Central memory CD8-positive, alpha-beta T cell (primary cell): ENCODE measurements at places on chromosomes 2 and 18.

DNA sequence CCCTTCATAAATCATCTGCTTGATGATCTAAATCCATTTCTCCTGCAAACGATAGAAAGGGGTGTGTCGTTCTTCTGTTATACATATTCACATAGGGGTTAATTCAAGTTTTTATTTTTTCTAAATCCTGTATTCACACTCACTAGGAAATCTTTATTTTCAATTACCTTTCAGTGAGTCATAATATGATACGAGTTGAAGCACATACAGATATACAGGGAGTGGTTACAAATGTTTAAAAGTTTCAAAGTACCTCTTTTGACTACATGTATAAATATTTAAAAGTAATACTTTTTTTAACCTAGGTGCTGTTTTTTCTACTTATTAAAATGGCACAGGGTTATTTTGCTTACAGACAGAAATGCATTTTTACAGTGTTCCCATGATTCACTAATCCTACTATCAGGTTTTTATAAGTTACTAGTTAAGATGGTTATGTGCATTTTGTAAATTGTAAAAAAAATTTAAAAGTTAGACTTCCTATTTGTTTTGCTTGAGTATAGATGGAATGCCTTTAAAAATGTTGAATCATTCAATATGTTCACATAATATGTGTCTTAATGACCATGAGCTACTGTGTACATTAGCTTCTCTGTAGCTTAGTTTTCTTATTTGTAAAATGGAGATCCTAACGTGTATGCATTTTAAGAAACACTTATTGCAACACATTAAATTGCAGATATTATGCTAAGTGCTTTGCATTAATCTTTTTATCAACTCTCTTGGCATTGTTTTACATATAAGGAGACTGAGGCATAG lies 1378.1 kb downstream of the DSC3 start:
- no peak overlapping the region for H3K4me3 ChIP-seq
- no peaks in the 10 kb centered on the region for H3K27me3 ChIP-seq
- no peak for DNase-seq
- no peaks in the 10 kb centered on the region for H3K36me3 ChIP-seq
- no peak overlapping the region for H3K27ac ChIP-seq

DNA sequence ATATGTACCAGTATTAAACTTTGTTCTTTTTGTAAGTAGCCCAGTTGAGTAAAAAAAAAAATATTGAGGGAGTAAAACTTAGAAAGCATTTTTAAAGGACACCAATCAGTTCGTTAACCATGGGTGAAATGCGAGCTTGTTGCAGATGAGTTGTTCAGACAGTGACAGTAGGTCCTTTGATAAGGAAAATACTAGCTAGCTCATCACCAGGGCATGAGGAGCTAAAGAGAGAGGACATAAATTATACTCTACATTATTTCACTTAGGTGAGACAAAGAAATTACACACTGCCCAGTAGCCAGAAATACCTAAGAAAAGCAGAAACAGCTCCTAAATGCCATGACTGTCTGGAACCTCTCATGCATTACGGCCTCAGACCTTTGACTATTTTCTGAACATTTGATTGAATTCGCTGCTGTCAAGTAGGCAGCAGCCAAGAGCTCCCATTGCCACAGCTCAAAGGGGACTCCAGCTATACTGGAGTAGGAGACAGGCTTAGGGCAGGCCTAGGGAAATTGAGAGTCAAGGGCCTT lies 2.6 kb upstream of the HNRNPLL start:
- H3K4me1 ChIP-seq, result peaks cover 32% of the 10 kb centered on the region
- no peak overlapping the region for H3K27ac ChIP-seq
- H3K27me3 ChIP-seq, result no peaks in the 10 kb centered on the region
- no peak for DNase-seq
- no peak overlapping the region for H3K4me3 ChIP-seq

DNA sequence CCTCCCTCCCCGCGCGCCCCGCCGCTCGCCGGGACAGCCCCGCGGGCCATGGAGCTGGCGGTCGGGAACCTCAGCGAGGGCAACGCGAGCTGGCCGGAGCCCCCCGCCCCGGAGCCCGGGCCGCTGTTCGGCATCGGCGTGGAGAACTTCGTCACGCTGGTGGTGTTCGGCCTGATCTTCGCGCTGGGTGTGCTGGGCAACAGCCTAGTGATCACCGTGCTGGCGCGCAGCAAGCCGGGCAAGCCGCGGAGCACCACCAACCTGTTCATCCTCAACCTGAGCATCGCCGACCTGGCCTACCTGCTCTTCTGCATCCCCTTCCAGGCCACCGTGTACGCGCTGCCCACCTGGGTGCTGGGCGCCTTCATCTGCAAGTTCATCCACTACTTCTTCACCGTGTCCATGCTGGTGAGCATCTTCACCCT lies 865 bp downstream of the GALR1 start:
- peaks cover 1% of the 10 kb centered on the region for H3K36me3 ChIP-seq
- DNase-seq, result no peak

- no peak for DNase-seq
- H3K4me3 ChIP-seq, result no peak overlapping the region
- H3K27ac ChIP-seq, result peak overlapping the region; percentile 41
- H3K4me1 ChIP-seq, result peaks cover 21% of the 10 kb centered on the region
Observed at GRCh38 chr2:171346723-171347557, 86.8 kb downstream of the METTL8 start.

- peaks cover 2% of the 10 kb centered on the region for H3K4me1 ChIP-seq
- DNase-seq, result no peak
- H3K4me3 ChIP-seq, result no peak overlapping the region
- no peak overlapping the region for H3K27ac ChIP-seq
Observed at GRCh38 chr2:111035830-111036441, 84.8 kb upstream of the BCL2L11 start.

GRCh38 chr2:118496870-118497611 lies 350.4 kb downstream of the EN1 start:
- H3K27ac ChIP-seq, result no peak overlapping the region
- no peak for DNase-seq
- peaks cover 16% of the 10 kb centered on the region for H3K27me3 ChIP-seq
- H3K36me3 ChIP-seq, result no peaks in the 10 kb centered on the region
- H3K4me3 ChIP-seq, result no peak overlapping the region

- peaks cover 4% of the 10 kb centered on the region for H3K4me1 ChIP-seq
- no peaks in the 10 kb centered on the region for H3K36me3 ChIP-seq
- peaks cover 41% of the 10 kb centered on the region for H3K27me3 ChIP-seq
- no peak overlapping the region for H3K4me3 ChIP-seq
Observed at GRCh38 chr2:198322275-198322674, 517.9 kb downstream of the PLCL1 start.

GRCh38 chr2:10619643-10620042 lies 70.1 kb downstream of the NOL10 start:
- H3K36me3 ChIP-seq, result peaks cover 2% of the 10 kb centered on the region
- no peaks in the 10 kb centered on the region for H3K27me3 ChIP-seq
- no peak for DNase-seq
- H3K4me3 ChIP-seq, result peak overlapping the region; percentile 3

- DNase-seq, result no peak
- H3K4me3 ChIP-seq, result no peak overlapping the region
- no peaks in the 10 kb centered on the region for H3K4me1 ChIP-seq
- H3K27ac ChIP-seq, result no peak overlapping the region
Observed at GRCh38 chr2:191936882-191937405, 90.1 kb upstream of the CAVIN2 start.

DNA sequence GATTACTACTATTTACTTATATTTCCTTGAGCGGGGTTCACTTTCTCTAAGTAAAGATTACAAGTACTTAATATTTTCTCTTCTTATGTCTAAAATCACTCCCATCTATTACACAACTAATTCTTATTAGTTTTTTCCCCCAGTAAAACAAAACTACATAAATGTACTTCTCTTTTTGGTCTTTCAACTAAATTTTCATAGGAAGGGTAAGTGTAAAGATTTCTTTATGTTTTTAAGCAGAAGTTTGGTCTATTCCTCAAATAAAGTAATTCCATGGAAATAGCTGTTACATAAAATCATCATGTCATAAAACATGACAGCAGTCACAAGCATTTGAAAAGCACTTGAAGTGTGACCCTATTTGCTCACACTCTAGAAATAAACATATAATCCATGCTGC lies 249.0 kb downstream of the ZEB2 start:
- H3K27ac ChIP-seq, result no peak overlapping the region
- peaks cover 34% of the 10 kb centered on the region for H3K4me1 ChIP-seq
- H3K4me3 ChIP-seq, result no peak overlapping the region
- no peaks in the 10 kb centered on the region for H3K27me3 ChIP-seq
- DNase-seq, result no peak
